ENCODE measurements at places on chromosomes 2 and 18. TPM values are rescaled to one million over a fixed set of nuclear protein-coding genes. Genes with fewer than 3 reads are reported as not detected.

USP14 gene
- total RNA-seq: 27.6 TPM

TIMM21 gene
- total RNA-seq: 23.6 TPM

RIT2 gene
- not detected for total RNA-seq

LOXL3 gene
- 18.6 TPM for total RNA-seq

LRRTM4 gene
- not detected for total RNA-seq

SERPINB4 gene
- total RNA-seq: 0.64 TPM

PLCD4 gene
- 9.3 TPM for total RNA-seq

TXNDC2 gene
- 0.64 TPM for total RNA-seq

LMAN2L gene
- total RNA-seq: 22.0 TPM

WDR35 gene
- 10.1 TPM for total RNA-seq

CYP27A1 gene
- total RNA-seq: 30.4 TPM

PDE11A gene
- total RNA-seq: not detected

Data from epithelial cell of alveolus of lung (primary cell).